ENCODE measurements at places on chromosomes 5 and 9.

DNA sequence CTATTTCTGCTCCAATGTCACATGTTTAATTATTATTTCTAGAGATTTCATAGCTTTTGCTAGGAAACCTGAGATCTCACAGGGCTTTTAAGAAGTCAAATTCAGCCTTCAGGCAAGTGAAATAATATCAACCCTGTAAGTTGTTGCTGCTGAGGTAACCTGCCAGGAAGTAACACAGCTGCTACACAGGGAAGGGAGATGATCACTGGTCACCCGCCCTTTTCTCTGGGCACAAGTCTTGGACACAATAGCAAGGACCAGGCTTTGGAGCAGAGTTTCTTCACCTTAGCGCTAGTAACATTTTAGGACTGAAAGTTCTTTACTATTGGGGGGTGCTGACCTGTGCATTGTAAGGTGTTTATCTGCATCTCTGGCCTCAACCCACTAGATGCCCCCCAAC, 50.1 kb downstream of the PTTG1 start:
- DNase-seq = no peak

- no peak for DNase-seq
Observed at GRCh38 chr5:145981589-145982571, 45.5 kb downstream of the SH3RF2 start.

DNA sequence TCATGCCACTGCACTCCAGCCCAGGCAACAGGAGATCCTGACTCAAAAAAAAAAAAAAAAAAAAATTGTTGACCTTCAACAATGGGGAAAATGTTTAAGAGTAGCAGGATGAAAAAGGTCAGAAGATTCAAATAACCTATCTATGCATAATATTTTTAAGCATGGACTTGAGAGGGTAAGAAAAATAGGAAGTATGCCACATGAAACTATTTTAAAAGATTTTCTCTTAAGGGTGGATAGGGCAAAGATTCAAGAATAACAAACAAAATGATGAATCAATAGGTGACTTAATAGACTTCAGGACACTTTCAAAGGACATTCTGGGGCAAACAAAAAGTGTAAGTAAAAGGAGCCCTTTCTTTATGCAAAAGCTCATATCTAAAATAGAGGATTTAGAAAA, 3.2 kb downstream of the TEX48 start:
- DNase-seq = no peak

DNA sequence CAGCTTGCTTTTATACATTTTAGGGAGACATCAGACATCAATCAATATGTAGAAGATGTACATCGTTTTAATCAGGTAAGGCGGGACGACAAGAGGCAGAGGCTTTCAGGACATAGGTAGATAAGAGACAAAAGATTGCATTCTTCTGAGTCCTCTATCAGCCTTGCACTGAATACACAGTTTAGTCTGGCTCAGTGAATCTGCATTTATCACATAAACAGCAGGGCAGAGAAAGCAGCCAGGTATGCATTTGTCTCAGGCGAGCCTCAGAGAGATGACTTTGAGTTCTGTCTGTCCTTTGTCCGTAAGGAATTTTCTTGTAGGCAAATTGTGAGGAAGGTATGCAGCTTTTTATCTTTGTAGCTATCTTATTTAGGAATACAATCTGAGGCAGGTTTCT, 202.8 kb upstream of the TAS2R1 start:
- no peak for DNase-seq

DNA sequence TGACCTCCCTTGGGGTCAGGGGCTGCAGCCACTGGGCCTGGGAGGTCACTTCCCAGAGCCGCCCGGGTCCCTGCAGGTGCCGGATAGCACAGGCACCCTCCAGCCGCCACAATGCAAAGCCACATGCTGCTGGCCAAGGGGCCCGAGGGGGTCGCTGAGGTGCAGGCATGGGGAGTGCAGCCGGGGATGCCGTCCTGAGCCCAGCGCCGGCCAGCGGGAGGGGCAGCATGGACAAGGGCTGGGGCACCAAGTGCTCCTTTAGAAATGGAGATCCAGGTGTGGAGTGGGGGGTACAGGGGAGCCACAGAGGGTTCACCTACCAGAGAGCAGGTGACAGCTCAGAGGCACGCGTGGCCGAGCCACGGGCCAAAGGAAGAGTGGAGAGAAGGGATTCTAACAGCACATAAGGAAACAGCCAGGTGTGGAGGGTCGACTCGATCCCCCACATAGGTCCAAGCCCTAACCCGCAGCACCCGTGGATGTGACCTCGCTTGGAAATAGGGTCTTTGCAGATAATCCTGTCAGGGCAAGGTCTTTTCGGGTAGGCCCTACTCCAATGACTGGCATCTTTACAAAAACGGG, 24.7 kb downstream of the ZDHHC11B start:
- DNase-seq = no peak

GRCh38 chr5:78287833-78288232, 6.7 kb downstream of the AP3B1 start:
- DNase-seq = no peak

DNA sequence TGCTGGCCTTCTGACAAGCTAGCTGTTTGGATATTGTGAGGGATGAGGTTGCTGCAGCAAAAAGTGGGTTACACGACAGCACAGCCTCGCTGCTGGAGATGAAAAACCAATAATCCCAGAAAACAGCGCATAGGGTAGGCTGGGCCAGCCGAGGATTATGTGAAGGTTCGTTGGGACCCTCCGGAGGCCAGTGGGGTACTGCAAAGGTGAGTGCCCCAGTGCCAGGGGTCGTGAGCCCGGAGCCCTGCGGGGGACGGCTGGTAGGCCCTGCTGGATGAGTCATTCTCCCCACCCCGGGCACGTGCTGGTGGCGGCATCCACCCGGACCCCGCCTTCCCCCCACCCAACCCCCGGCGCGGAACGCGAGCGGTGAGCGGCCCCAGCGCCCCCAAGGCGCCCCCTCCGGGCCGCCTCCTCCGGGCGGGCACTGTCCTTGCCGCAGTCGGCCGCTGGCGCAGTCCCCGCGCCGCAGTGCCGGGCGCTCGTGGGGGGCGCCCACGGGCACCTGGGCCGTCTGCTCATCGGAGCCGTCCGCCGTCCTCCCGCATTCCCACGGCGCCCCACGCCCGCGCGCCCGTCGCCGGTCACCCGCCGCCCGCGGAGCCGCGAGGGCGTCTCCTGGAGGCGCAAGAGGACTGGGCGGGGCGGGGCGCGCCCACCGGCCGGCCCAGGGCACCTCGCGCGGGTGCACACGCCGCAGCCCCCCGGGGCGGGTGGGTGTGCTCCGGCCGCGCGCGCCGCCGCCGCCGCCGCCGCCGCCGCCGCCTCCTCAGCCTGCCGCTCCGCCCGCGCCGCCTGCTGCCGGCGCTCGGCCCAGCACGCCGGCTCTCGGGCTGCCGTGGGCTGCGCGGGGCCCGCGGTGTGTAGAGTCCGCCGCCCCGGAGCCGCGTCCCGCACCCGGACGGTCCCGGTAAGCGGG, at the start of gene PHF24:
PHF24 (plus strand) TSS at position 794 of the 919 bp plus-strand sequence. CDS start 13,014 bp downstream, outside the sequence.
- DNase-seq = no peak

- no peak for DNase-seq
Observed at GRCh38 chr5:10635257-10635866, 71.5 kb downstream of the ANKRD33B start.

DNA sequence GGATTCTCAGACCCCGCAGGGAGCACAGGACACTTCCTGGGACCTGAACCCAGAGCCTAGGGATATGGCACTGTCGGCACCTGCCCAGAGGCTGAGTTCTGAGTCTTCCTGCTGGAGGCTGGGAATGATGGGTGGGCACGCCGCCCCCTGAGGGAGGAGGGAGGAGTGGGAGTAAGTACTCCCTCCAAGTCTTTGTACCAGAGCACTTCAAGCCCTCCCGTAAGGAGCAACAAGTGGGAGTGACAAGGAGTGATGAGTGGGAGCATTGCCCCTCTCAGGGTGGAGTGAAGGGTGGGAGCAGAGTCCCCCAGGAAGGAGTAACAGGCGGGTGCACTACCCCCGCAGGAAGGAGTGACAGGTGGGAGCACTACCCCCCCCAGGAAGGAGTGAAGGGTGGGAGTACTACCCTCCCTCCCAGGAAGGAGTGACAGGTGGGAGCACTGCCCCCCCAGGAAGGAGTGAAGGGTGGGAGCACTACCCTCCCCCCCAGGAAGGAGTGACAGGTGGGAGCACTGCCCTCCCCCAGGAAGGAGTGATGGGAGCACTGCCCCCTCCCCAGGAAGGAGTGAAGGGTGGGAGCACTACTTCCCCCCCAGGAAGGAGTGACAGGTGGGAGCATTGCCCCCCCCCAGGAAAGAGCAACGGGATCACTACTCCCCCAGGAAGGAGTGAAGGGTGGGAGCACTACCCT, 100.1 kb downstream of the CACNA1B start:
- DNase-seq = no peak

GRCh38 chr5:37915097-37915736, 75.4 kb upstream of the GDNF start:
- DNase-seq = no peak

DNA sequence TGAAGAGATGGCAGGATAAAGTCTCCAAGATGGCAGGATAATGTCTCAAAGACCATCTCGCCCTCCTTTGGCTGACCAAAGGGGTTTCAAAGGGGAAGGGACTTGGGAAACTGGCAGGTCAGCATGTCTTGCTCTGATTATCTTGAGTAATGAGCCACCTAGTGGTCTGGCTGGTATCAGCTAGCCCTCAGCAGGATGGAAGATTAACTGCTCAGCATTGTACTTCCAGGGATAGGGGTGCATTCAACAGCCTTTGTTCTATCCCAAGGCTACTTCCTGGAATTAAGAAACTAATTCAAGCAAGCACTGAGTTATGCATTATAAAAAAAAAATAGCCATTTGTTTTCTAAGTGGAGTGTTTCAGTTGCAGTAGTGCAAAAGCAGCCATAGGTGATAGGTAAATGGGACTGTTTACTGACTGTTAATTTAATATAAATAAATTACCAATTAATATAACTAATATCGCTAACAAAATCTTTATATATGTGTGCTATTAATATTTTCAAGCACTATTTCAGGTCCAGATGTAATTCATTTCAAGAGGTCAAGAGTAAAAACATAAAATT, 555.5 kb downstream of the CDH9 start:
- DNase-seq = peak; percentile 42

DNA sequence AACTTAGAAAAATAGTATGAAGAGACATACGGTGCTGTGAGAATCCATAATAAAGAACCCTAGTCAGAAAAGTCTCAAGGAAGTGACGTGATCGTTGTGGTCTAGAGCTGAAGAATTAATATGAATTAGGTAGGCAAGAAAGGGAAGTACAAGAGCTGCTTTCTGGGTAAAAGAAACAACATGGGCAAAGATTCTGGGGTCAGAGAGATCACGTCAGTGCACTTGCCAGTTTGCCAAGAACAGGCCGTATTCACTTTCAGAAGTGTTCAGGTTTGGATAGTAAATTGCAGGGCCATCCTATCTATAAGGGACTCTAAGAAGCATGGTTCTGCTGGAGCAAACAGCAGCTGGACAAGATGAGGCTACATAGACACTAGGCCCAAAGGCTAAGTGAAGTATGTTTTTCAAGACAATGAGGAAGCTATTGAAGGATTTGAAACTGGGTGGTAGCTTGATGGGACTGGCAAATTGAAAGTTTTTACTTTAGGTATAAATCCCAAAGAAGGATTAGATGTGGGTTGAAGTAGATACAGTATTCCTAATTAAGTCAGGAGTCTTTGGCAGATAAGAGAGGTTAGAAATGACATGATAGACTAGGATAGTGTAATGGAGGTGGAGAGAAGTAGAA, 4.8 kb upstream of the CHD1 start:
- DNase-seq = no peak

- no peak for DNase-seq
Observed at GRCh38 chr9:8876303-8876702, 1076.7 kb upstream of the DMAC1 start.

DNA sequence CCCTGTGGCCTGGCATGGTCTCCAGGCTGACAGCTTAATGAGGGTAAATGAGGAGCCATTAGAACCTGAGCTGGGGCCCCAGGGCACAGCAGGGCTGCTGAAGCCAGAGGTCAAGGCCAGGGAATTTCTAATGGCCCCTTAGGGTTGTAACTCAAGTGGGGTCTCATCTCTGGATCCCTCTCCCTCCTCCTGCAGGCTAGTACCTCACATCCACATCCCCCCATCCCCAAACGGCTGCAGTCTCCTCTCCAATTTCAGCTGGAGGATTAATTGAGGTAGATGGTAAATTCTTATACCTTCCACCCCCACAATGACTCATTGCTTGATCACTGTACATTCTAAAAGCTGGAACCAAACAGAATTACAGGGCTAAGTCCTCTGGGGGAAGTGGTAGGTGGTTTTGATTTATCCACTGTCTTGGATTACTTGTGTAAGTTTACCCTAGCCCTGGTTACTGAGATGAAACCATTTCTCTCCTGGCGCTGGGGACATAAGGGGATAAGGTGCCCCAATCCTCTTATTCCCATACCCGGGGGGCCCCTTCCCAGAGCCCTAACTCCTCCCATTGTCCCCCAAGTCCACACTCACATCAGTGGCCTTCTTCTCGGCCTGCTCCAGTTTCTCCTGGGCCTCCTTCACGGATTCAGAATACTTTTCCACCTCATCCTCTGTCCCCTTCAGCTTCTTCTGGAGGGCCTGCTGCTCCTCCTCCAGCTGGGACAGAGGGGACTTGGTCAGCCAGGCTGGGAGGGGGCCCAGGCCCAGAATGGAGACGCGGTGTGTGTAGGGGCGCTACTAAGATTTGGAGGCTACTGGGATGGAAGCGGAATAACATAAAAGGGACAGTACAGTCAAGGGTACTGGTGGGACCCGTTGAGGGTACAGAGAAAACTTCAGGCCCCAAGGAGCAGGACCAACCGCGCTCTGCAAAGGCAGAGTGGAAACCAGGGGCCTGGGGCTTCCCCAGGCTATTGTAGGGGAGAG, 875 bp downstream of the TPM2 start:
- DNase-seq = no peak

GRCh38 chr5:171624396-171624795, 161.2 kb upstream of the SMIM23 start:
- DNase-seq = no peak

DNA sequence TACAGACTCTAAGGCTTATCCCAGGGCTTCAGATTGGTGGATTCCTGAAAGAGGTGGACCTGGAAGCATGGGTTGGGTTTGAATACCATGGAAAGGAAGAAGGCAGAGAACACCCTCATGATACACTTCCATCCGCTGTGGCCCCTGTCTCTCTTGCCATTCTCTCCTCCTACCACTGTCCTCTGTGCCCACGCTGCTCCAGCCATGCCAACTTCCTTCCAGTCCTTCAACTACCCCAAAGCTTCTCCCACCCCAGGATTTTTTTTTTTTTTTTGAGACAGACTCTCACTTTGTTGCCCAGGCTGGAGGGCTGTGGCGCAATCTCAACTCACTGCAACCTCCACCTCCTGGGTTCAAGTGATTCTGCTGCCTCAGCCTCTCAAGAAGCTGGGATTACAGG, 1.7 kb upstream of the SPARC start:
- DNase-seq = no peak

DNA sequence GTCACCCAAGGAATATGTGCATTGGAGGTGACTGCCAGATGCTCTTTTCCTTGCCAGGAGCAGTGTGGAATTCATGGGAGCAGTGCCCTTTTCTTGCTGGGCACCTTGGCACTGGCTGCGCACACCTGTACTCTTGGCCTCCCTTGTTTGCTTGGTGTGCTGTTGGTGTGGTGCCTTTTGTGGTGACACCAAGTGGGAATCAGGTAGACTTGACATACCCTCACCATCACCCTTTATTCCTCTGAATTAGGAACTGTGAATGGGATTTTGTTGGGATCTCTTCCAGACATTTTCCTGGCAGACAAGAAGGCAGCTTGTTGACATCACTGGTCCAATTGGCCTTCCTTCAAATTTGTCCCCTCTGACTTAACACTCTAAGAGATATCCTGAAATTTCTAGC, 82.3 kb downstream of the RAI14 start:
- no peak for DNase-seq

Measured in NCI-H1694 treated with DMSO at 0.1 percent for 48 hours (cell line).